ENCODE measurements at places on chromosomes 2 and 18.
A peak's percentile ranks its signal among the peaks of the same experiment; 100 is the strongest.

DNA sequence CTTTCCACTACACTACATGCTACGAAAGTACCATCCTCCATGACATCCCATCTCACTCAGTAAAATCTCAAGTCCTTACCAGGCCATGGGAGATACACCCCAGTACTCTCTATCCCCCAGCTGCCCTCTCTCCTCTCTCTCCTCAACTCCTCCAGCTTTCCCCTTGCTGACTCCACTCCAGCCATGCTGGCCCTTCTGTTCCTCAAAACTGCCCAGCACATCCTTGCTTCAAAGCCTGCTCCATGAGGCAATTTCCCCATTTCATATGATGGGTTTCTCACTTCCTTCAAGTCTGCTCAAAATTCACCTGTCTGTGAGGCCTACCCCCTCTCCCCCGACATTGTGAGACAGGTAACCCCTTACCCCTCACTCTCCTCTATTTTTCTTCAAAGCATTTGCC is 8.6 kb downstream of the CHN1 start:
- no peak for DNase-seq

DNA sequence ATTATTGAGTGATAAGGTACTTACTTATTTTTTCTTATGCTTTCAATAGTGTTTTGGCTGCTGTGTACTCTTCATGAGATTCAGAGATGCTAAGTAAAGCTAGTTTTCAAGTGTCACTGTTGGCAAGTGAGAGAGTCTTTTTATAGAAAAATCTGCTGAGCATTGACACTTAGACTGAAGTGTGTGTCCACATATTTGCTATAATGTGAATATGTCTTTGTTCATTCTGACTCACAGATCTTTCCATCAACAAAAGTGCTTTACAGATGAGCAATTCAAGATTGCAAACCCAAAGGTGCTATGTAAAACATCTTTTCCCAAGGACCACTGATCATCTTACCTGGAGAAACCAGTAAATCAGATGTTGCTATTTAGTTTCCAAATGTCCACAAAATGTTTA is 410.6 kb upstream of the FIGN start:
- no peak for DNase-seq

- DNase-seq: no peak
These were observed 159.7 kb downstream of the SMAD7 start for GRCh38 chr18:48790869-48791635.

- peak; percentile 96 for DNase-seq
These were observed at the start of gene NFE2L2 for GRCh38 chr2:177264693-177265587. Gene NFE2L2 (minus strand): TSS chr2:177264727. CDS start chr2:177264576, 151 bp downstream.

GRCh38 chr2:233796254-233796653 is 18.1 kb downstream of the MROH2A start:
- DNase-seq: no peak

GRCh38 chr2:64568836-64569235 is 44.7 kb downstream of the AFTPH start:
- no peak for DNase-seq

- DNase-seq: no peak
These were observed 6.9 kb upstream of the TRAF3IP1 start for GRCh38 chr2:238313289-238313990.

DNA sequence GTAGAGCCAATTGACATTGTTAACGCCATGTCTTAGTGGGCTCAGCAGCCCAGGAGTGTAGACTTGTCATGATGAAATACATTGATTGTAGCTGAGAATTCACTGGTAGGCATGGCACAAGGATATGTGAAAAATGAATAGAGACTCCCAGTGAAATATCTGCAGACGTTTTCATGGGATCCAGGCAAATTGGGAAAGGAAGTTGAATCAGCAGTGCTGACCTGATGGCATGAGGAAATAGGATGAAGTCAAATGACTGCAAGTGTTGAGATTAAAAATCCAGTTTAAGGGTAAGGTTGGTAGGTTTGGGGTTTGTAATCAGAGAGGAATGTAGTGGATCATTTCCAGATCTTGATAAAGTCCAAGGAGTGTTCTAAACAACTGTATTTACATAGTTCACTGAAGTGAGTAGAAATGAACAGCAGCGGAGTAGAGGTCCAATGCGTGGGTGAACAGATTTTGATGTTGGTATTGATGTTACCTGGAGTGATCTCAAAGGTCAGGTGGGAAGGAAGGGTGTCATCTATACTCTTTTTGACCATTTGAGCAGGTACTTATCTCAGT is 24.6 kb downstream of the INSIG2 start:
- DNase-seq: no peak

- no peak for DNase-seq
These were observed 12.4 kb upstream of the INO80C start for GRCh38 chr18:35510076-35510651.

DNA sequence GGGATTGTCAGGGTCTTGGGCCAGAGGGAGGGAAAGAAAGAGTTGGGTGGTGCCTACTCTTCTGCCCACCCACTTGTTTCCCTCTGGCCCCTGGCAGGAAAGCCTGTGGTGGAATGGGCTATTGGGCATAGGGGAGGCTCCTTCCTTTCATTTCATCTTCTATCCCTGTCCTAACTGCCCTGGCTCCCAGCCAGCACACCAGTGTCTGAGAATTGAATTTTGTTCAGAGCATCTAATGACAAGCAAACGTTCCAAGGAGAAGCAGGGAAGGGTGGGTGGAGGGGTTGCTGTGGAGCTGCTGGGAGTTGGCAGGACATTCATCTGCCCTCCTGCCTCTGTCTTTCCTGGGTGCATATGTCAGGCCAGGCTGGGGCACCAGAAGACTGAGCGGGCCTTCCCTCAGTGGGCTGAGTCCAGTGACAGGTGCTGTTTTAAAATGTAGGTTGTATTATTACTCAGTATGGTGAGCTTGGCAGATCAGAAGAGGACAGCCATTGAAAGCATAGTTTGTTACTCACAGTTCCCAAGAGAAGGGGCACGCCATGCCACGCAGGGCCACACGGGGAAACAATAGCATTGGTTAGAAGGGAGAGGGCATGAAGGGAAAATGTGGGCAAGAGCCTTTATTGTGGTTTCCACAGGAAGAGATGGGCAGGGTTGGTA is 171.9 kb downstream of the ACOXL start:
- DNase-seq: no peak

GRCh38 chr2:29923110-29923721 is 1.8 kb upstream of the ALK start:
- no peak for DNase-seq

- DNase-seq: no peak
These were observed 431.3 kb downstream of the TSN start for GRCh38 chr2:122186761-122187222.

DNA sequence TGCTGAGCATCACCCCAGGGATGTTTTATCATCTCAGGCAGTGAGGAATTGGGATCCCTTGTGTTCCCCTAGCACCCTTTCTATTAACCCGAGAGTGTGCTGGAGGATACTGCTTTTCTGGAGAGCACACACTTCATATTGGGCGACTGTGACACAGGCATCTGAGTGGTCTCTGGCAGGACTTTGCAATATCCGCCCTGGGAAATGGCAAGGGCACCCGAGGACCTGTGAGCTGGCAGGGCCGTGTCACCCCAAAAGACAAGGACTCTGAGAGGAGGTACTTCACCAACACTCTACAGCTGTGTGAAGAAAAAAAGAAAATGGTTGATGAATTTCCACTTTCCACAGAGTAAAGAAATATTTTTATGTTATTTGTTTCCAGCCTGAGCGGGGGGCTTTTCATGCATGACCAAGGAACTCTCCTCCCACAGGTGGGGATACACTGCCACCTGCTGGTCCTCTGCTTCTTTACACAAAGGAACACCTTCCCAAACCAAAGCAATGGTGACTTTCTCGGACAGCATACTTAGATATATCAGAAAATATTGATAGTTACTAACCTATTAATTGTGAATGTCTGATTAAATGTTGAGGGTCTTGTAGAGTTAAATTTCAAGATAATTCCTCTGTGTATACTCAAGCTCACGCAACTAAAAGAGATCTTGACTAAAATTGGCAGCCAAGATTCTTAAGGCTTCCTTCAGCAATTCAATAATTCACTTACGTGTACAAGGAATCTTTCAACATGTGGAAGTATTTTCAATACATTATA is 45.9 kb upstream of the REG3G start:
- peak; percentile 39 for DNase-seq

DNA sequence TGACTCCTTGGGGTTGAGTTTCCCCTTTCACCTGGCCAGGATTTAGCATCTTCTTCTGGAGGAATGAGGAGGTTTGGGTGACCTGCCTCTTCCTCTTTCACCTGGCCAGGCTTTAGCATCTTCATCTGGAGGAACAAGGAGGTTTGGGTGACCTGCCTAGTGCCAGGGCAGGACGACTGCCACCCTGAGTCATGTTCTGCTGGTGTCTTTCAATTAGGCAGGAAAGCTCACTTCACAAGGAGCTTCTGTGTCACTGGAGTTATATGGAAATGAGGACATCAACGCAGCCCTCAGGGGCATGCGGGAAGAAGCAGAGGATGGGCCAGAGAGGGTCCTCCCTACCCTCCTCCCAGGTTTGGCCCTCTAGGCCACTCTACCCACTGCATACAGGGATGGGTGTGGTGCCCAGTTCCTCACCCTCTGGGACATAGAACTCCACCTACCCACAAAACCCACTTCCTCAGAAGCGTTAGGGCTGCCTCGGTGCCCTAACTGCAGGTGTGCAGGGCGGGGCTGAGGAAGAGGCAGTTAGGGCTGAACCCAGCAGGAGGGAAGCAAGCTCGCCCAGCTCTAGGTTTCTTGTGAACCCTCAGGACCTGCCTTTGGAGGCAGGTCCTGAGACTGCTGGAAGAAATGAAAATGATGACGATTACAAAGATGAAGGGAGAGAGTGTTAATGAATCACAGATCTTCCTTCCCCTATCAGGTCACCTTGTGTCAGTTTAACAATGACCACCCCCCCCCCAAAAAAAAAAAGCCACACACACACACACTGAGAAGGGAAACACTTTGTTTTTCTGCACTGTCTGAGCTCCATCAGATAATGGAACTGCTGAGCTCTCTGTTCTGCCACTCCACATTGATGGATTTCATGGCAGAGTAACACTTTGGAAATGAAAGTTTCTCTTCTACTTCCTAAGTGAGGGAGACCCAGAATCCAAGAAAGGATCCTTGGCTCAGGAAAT is 71.0 kb downstream of the ARL4C start:
- DNase-seq: peak; percentile 73

- peak; percentile 79 for DNase-seq
These were observed 52.0 kb downstream of the ARL4C start for GRCh38 chr2:234444893-234445292.

GRCh38 chr2:4415810-4416413 is 712.5 kb downstream of the DCDC2C start:
- DNase-seq: no peak

DNA sequence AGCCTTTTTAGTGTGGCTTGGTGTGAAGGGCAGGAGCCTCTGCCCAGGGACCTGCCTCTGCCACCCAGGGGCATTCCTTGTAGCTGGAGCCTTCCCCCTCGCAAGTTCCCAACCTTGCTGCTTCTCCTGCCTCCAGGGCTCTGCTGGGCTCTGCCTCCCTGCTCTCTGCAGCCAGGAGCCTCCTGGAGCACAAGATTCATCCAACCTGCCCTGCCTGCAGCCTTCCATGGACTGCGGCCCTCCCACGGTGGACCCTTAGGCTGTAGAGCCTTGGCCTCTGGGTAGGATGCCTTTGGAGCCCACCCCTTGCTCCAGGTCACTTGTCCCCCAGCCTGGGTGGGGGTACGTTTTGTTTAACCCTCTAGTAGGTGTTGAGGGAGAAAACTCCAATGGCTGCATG is 2.5 kb downstream of the SLC66A3 start:
- no peak for DNase-seq

- no peak for DNase-seq
These were observed 174.1 kb downstream of the CDH2 start for GRCh38 chr18:28002841-28003240.

DNA sequence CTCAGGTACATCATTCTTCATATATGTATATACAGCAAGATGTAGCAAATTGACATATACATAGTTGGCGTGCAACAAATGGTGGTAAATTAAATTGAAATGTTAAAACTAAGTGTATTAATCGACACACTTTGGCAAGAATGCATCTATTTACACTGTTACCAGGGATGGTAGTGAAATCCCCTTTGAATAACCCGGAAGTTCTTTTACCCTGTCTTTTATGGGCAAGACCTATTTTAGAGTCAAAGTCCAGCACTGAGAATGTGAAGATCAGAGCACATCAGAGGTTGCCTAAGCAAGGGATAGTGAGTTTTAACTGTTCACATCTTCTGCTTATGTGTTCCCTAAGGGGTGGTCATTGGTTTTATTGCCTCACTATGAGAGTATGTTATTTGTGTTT is 7.6 kb upstream of the TMEFF2 start:
- DNase-seq: no peak

All from stimulated activated naive B cell treated with anti-CD40 and anti-IgM and Interleukin-4, amounts not matched to agents 10 μg/mL and 1 μg/mL and 100 μg/mL, for 72 hours (primary cell).